ENCODE measurements at places on chromosomes 5 and 9.

DNA sequence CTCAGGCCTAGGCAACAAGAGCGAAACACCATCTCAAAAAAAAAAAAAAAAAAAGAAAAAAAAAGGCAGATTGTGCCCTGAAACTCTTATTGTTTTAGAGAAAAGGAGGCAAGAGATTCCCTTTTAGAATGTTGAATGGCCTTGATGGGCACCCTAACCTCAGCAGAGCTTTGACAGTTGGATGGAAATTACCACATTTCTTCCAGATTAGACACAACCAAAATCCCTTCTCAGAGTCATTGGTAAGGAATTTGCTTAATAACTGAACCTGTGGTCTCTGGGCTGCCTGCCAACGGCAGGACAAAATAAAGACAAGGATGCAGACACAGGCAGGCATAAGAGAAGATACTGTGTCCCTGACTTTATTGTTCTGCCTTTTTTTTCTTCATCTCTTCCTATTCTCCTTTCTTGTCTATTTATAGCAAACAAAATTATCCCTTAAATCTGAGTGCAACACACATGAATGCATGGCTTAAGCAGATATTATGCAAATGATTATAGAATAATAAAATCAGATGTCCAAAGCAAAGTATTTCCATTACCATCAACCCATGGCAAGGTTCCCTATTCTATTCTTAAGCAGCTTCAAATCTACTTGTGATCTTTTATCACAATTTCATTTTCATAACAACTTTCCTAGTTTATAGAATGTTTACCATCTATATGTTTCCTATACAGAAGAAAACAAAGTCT is 37.3 kb upstream of the TRIO start:
- no peak for DNase-seq

DNA sequence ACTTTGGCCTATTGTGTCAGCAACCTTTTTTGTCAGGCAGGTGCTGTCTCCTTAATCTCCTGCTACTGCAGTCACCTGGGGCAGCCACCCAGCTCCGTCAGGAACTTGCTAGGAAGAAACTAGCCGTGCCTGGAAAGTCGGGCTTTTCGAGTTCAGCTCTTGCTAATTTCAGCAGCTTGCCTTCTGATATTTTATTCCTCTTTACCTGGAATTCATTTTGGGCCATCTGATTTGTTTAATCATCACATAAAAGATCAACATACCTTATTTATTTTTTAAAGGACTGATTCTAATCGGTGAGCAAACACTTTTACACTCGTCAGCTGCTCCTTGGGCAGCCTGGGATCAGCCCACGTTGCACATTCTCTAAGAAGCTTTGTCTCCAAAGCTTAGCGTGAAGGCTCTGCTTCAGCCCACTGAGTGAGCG is 42.2 kb downstream of the PRLR start:
- DNase-seq, result no peak

- no peak for DNase-seq
Measured at GRCh38 chr9:16825971-16826625, 44.4 kb downstream of the BNC2 start.

- DNase-seq, result no peak
Measured at GRCh38 chr5:27742805-27743204, 704.4 kb upstream of the CDH9 start.

GRCh38 chr9:93235300-93235960 is 51.5 kb downstream of the WNK2 start:
- no peak for DNase-seq

GRCh38 chr5:1047332-1047965 is 38.8 kb downstream of the NKD2 start:
- DNase-seq, result no peak

- no peak for DNase-seq
Measured at GRCh38 chr5:89827359-89827758, 582.2 kb downstream of the CETN3 start.

GRCh38 chr5:132456296-132456986 is 34.1 kb downstream of the IRF1 start:
- DNase-seq, result peak; percentile 52

GRCh38 chr9:35510383-35510753 is 20.5 kb downstream of the RUSC2 start:
- DNase-seq, result no peak

GRCh38 chr9:128628471-128629048 is 28.1 kb downstream of the DYNC2I2 start:
- DNase-seq, result no peak

- no peak for DNase-seq
Measured at GRCh38 chr9:23842565-23843129, 16.6 kb upstream of the ELAVL2 start.

- DNase-seq, result no peak
Measured at GRCh38 chr9:19294219-19294618, 63.7 kb downstream of the DENND4C start.

DNA sequence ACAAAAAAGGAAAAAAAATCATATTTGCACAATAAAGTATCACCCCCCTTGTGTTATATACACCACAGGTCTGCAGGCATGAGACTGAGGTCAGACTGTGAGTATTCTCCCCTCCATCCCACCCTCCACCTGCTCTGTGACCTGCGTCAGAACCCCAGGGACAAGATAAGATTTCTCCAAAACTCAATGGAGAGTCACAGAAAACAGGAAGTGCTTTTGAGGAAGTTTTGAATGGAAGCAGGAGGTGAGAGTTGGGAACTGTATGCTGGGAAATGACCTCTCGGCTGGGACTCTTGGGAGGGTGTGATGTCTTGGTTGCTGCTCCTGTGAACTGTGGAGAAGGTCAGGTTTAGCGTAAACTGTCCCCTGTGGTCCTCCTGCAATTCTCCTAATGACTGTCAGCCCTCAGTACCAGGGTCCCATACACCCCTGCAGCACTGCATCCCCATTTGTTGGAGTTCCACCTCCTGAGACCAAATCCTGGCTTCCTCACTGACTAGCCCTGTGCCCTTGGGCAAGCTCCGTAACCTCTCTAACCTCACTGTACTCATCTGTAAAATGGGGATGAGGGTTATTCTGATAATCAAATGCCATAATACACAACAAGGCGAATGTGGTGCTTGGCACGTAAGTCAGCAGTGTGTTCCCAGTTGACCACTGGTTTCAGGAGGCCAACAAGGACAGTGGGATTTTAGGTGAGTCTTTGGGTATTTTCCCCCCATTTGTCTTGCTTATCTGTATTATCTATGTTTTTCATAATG is 6.9 kb upstream of the CTSL start:
- DNase-seq, result no peak

DNA sequence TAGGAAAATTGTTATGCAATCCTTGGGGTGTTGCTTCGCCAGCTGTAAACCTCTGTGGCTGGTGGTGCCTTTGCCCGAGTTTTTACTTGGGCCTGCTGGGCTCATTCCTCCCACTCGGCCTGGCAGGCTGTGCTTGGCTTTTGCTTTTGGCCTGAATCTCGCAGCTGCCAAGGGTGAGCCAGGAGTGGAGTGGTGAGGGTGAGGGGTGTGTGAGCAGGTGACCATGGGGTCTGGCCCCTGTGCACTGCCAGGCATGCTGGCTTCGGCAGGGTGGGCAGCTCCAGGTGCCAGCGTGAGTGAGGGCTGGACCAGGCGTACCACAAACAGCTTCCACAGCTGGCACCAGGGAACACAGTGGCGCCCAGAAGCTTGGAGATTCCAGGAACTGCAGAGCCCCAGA is 12.6 kb upstream of the DHFR start:
- DNase-seq, result no peak

DNA sequence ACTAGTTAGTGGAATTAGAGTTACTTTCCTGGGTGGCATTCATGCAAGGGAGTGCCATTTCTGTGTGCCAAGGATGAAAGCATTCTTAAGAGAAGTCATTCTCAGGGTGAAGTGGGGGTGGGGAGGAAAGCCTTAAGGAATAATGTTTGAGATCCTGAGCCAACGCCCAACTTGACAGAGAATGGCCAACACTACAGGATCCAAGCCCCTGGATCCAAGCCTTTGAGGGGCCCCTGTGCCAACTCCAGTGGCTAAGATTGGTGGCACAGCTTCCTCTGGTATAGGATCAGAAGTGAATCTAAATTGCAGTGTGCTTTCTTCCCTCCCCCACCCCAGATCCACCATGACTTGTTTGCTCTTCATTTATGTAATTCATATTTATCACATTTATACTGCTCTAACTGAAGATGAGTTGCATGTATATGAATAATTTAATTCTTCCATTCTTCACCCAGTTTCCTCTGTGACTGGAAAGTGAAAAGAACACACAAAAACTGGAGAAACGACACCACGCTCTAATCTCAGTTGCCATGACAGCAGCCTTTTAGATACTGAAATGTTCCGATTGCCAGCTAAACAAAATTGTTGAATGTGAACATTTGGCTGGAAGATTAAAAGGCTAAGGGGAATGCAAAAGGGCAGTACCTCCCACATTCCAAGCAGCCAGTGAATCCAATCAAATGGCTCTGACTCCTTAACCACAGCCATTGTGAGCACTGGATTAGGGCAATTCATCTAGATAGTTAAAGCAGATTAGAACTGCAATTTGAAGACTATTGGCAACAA is 4.5 kb downstream of the ZNF608 start:
- no peak for DNase-seq

- DNase-seq, result no peak
Measured at GRCh38 chr5:158820891-158821290, 278.8 kb downstream of the EBF1 start.

- DNase-seq, result no peak
Measured at GRCh38 chr9:105860516-105860915, 166.2 kb downstream of the TMEM38B start.

- no peak for DNase-seq
Measured at GRCh38 chr5:150066901-150067396, 19.4 kb downstream of the CSF1R start.

- no peak for DNase-seq
Measured at GRCh38 chr5:142221091-142221860, 103.5 kb downstream of the SPRY4 start.

GRCh38 chr9:76423216-76424177 is 29.3 kb upstream of the RFK start:
- DNase-seq, result no peak

- DNase-seq, result no peak
Measured at GRCh38 chr5:73638344-73639095, 12.5 kb downstream of the ARHGEF28 start.

GRCh38 chr5:98106116-98107031 is 667.1 kb upstream of the RGMB start:
- no peak for DNase-seq

GRCh38 chr5:127834554-127834953 is 131.4 kb downstream of the CCDC192 start:
- no peak for DNase-seq

DNA sequence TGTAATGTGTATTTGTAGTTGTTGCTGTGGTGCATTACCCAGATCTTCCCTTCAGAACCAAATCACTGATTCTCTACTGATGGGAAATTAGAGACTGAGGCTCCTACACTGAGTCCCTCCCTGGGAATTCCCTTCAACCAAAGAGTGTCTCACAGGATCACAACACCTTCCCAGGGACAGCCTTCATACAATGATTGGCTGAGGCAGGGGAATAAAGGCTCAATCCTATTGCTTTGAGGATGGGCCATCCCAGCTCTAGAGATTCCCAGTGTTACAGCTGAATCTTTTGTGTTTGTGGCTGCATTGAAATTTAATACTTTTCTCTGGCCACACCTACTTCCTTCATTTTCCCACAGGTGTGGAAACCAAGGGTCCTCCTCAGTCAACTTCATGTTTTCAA is 96.4 kb upstream of the ELL2 start:
- no peak for DNase-seq

DNA sequence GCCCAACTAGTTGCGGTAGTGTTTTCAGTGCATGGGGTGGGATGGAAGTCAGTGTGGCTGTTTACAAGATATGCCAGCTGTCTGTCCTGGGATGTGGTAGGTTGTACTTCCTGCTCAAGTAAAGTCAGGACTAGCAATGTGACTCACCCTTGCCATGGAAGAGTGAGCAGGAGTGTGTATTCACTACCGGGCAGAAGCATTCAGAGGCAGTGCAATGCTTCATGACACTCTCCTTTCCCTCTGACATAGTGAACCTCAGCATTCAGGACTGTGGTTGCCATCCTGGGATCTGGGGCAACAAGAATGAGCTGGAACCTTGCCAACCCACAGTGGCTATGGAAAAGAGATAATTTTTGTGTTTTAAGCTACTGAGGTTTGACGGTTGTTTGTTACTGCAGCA is 68.9 kb downstream of the BOD1 start:
- DNase-seq, result no peak

- no peak for DNase-seq
Measured at GRCh38 chr9:112789891-112790774, 39.6 kb downstream of the SNX30 start.

GRCh38 chr5:75510417-75510835 is 1.0 kb downstream of the CERT1 start:
- no peak for DNase-seq

DNA sequence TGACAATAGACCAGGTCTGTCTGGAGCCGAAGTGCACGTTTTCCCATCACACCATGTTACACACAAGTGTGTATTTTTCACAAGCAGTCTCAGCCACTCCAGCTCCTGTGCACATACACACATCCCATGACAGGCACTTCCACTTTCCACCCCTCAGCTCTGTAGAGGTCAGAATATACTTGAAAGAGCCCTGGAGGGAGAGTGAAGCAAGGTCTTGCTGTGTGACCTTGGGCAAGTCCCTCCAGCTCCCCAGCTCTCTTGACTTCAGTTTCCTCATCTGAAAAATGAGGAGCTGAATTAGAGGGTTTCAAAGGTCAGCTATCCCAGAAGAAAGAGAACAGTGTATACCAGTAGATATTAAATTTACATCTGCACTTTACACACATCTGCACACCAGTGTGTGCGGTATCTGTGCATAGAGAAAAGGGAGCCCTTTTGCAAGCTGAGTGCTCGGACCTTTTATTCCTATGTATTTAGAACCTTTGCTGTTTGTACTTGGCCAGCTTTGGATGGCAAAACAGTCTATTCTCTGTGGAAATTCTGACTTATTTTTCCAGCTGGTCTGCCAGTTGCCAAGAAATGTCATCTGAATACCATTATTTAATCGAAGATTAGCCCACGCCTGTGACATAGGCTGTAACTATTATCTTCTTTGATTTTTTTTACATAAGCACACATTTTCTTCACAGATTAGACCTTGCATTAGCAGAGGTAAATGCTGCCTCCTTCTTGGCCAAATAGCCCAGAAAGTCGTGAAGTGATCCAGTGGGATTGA is 528.0 kb downstream of the BNC2 start:
- DNase-seq, result no peak

Measured in activated naive CD8-positive, alpha-beta T cell treated with anti-CD3 and anti-CD28 coated beads for 36 hours (primary cell).